ENCODE measurements at places on chromosomes 2 and 18. TPM values are rescaled to one million over a fixed set of nuclear protein-coding genes. Genes with fewer than 3 reads are reported as not detected.

DNA sequence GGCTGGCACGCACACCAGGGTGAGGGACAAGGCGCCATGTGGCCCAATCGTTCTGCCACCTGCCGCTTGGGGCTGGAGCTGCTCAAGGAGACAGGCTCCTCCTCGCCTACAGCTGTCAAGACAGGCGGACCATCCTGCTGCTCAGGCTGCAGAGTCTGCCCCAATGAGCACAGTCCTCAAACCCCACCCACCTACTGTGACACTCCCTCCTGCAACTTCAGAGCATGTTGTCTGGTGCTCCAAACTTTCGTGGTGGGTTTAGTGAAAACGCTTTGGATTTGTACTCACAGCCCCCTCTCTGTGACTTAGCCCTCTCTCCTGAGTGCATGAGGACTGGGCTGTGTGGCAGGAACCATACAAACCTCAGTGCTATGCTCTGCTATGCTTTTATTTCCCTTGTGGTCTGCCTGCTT lies 23.2 kb upstream of the SLC35F6 start:
- peaks cover 3% of the 10 kb centered on the region for H3K4me1 ChIP-seq
- no peak overlapping the region for H3K4me3 ChIP-seq
- H3K36me3 ChIP-seq, result no peaks in the 10 kb centered on the region
- no peak for DNase-seq
- no peaks in the 10 kb centered on the region for H3K27me3 ChIP-seq
- H3K27ac ChIP-seq, result no peak overlapping the region

DCDC2C gene
- total RNA-seq, result not detected

NDC80 gene
- total RNA-seq, result not detected

DNA sequence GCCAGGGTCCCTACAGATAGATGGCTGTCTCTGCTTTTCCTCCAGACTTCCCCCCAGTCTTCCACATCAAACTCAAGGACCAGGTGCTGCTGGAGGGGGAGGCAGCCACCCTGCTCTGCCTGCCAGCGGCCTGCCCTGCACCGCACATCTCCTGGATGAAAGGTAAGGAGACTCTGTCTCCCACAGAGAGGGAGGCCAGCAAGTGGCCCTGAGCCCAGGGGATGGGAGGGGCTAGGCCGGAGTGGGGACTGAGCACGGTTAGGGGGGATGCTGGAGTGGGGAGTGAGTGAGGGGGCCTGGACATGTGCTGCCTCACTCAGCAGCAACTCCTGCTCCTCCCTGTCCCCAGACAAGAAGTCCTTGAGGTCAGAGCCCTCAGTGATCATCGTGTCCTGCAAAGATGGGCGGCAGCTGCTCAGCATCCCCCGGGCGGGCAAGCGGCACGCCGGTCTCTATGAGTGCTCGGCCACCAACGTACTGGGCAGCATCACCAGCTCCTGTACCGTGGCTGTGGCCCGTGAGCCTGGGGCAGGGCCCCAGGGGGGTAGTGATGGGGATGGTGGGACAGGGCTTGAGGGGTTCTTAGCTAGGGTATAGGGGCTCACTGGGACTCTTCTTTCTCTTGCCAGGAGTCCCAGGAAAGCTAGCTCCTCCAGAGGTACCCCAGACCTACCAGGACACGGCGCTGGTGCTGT lies 10.4 kb upstream of the GMPPA start:
- peaks cover 24% of the 10 kb centered on the region for H3K27me3 ChIP-seq
- peaks cover 13% of the 10 kb centered on the region for H3K4me1 ChIP-seq
- no peak for DNase-seq
- H3K27ac ChIP-seq, result no peak overlapping the region

DNA sequence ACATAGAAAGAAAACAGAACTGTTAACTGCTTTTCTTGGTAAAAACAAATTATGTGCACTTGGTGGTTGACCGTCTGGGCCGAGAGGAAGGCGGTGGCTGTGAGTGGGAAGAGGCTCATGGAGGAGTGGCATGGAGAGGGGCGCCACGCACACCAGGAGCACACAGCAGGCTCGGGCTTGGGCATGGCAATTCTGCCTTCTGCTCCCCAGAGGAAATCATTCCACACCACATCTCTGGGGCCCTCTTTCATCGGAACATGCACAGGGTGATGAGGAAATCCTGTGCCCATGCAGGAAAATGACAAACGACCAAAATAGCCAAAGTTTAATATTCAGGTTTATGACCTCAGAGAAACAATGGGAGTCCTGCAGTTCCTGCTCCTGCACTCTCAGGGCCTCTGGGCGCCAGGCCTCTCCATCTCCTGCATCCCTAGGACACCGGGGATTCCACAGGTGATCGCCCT lies 26.4 kb downstream of the WDFY1 start:
- DNase-seq, result no peak
- H3K27ac ChIP-seq, result no peak overlapping the region
- peaks cover 12% of the 10 kb centered on the region for H3K4me1 ChIP-seq

GPR45 gene
- total RNA-seq, result not detected

- H3K4me1 ChIP-seq, result no peaks in the 10 kb centered on the region
- no peaks in the 10 kb centered on the region for H3K27me3 ChIP-seq
- DNase-seq, result no peak
- H3K27ac ChIP-seq, result no peak overlapping the region
- H3K4me3 ChIP-seq, result no peak overlapping the region
- no peaks in the 10 kb centered on the region for H3K36me3 ChIP-seq
These were observed 348.7 kb upstream of the GALNT5 start for GRCh38 chr2:156908825-156909224.

DNA sequence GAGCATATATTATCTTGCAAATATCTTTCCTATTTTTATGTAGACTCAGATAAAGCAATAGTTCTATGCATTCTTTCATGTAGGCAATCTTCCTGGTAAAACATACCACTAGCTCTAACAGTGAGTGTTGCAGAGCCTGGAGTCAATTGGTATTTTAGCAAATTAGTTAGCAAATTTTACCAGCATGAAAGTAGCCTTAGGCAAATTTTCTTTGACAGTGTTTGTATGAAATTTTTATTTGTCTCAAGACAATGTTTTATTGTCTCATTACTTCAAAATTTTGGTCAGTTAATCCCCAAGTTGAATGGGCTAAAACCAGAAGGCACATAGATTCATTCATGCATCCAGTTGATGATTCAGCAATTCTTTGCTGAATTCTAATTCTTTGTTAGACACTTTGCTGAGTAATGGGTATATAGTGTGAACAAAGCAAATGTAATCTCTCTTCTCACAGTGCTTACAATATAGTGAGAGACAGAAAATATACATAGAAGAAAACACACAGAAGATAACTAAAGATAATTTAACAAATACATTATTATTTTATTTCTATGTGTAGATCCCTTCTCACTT lies 27.1 kb downstream of the SLC38A11 start:
- no peak for DNase-seq
- no peaks in the 10 kb centered on the region for H3K27me3 ChIP-seq
- H3K4me3 ChIP-seq, result no peak overlapping the region
- no peak overlapping the region for H3K27ac ChIP-seq

SULT1C4 gene
- total RNA-seq, result 4.2 TPM

RTP5 gene
- total RNA-seq, result not detected

ACVR1C gene
- 6.6 TPM for total RNA-seq

Measured in body of pancreas (tissue), 4 donors.